Stimulated activated CD4-positive, alpha-beta T cell treated with anti-CD3 and anti-CD28 coated beads, Interleukin-4, amount 100 ng/mL, for 24 hours (primary cell): ENCODE measurements at places on chromosomes 3 and 15.

GRCh38 chr3:30342318-30343060 lies 263.9 kb upstream of the TGFBR2 start:
- DNase-seq: peak; percentile 41

- no peak for DNase-seq
Measured at GRCh38 chr3:162224746-162225145, 728.1 kb downstream of the OTOL1 start.

DNA sequence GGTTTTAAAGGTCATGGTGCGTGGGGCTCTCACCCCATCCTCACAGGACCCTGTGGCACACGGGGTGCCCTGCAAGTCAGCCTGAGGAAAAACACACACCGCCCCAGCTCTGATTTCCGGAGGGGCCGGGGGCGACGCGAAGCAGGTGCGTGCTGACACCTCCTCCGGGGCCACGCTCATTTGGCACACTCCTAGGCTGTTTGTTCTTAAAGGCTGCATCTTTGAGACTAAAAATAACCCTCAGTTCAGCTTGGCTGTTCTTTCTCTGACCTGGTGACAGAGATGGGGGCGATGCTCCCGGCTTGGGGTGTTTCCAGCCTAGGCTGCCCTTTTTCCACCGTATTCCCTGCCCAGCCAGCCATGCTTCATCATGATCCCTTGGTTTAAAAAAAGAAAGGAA lies 141.5 kb upstream of the TPM1 start:
- DNase-seq: no peak

DNA sequence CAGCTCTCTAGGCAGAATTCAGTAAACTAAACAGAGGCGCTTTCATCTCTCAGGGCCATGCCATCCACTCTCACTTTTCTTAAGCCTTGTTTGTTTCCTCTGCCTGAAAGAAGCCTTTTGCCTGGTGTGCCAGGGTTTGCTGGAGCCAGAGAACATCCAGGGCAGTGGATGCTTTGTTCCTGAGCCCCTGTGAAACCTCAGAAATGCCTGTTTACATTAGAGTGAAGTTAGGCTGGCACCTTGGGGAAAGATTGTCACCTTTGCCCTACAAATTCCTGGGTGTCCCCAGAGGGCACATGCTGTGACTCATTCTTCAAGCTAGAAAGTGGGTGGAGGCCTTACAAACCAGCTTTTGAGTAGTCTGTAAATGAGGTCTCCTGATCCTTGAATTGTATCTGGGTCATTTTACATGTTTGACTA lies 10.7 kb upstream of the TRAK1 start:
- DNase-seq: peak; percentile 34

GRCh38 chr15:33125894-33126537 lies 68.5 kb downstream of the FMN1 start:
- DNase-seq: no peak

GRCh38 chr15:100920516-100921135 lies 1.5 kb downstream of the LRRK1 start:
- no peak for DNase-seq

- DNase-seq: no peak
Measured at GRCh38 chr15:87144775-87145174, 1065.1 kb downstream of the AGBL1 start.

DNA sequence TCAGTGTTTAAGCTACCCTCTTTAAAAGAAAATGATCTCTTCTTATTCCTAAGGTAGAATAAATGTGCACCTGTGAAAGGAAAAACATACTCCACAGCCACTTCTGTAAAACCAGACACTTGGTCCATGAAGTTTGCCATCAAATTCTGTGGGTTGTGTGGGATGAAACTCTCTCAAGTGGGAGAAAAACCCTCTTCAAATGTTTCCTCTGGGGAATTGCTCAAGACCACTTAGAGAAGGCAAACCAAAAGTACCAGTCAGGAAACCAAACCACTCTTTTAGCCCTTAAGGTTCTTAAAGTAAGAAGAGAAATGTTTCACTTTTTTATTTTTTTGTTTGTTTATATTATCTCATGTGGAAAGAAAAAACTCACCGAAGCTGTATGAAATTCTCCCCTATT lies 1.2 kb downstream of the COL8A1 start:
- DNase-seq: no peak
